NB4 (cell line): ENCODE measurements at places on chromosomes 5 and 9.

GRCh38 chr9:79107911-79108676 is 463.7 kb upstream of the TLE4 start:
- DNase-seq = no peak

DNA sequence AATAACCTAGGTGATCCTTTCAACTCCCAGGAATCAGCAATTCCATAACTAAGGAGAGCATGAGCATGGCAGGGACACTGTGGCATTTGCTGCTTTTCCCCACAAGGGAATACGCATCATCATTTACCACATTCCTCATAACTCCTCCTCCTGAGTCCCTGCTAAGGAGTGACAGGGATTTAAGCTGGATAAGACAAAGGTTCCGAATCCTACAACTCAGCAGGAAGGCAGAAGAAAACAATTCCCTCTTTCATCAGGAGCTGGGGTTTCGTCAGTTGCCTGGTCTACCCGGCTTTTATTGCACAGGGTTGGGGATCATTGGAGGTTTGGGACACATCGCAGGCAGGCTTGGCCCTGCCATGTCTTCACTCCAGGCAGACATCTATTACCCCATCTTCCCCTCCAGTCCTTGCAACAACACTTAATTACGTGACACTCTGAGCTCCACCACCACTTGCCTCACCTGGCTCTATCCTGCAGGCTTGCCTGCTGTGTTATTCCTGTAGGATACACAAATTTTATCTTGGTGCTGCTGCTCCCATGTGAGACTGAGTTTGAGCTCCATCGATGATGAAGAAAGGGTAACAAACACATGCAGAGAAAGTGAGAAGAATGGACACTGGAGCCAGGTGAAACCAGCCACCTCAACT is 563.0 kb upstream of the KLF4 start:
- DNase-seq = no peak

- DNase-seq = no peak
Measured at GRCh38 chr9:4082948-4083347, 216.9 kb downstream of the GLIS3 start.

DNA sequence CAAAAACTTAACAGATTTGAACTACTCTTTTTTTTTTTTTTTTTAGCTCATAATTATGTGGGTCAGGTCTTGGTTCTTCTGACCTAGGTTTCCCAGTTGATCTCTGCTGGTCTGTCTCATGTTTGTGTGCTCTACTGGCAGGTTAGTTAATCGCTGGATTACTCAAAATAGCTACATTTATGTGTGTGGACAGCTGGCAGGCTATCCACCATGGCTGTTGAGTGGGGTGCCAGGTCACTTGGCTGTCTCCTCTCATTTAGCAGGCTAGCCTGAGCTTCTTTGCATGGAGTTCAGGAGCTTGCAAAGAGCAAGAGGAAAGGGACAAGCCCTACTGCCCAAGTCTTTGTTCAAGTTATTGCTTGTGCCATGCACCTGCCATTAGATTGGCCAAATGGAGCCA is 9.3 kb downstream of the ADCY2 start:
- no peak for DNase-seq

GRCh38 chr9:111910428-111910827 is 13.8 kb downstream of the UGCG start:
- no peak for DNase-seq

DNA sequence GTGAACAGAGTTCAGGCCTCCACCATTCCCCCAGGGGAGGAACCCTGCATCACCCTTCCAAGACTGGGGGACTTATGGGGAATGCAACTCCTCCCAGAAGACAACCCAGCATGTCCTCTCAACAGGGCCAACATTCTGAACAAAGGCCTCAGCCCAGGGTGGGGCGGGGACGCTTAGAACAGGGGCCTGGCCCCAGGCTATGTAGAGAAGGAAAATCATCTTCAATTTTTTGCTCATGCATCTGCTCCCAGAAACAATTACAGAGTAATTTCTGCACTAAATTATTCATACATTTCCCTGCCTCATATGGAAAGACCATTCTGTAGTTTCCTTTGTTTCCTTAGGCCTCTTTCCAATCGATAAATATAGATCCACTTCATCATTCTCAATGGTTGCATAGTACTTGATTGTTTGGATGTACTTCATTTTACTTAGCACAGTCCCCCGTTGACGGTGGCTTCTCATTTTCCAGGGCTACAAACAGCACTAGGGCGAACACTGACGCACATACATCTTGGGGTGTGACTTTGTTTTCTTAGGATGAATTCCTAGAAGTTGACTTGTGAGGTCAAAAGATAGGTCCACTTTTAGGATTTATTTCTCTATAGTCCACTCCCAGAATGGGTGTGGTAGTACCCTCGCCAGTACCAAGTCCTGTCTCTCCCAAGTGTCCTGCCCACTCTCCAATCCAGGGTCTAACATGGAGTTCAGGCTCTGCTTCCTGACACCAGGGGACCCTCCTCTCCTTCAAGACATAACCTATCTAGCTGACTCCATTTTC is 27.2 kb upstream of the SMU1 start:
- no peak for DNase-seq

- no peak for DNase-seq
Measured at GRCh38 chr9:6905850-6906375, 148.1 kb downstream of the KDM4C start.

DNA sequence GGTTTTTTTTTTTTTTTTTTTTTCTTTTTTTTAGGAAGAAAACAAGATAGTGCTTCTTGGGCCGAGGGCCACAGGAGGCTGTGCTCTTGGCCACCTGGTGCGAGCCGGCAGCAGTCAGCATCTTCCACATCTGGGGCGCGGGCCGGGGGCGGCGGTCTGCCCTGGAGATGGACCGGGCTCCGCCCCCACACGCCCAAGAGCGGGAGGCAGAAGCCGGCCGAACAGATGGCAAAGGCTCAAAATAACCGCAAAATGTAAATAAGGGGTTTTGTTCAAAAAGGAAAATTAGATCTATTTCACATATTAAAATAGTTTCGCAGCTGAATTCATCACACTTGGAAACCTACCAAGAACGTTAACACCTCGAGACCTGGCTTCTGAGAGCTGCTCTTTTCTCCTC is 51.5 kb upstream of the UBAC1 start:
- no peak for DNase-seq

DNA sequence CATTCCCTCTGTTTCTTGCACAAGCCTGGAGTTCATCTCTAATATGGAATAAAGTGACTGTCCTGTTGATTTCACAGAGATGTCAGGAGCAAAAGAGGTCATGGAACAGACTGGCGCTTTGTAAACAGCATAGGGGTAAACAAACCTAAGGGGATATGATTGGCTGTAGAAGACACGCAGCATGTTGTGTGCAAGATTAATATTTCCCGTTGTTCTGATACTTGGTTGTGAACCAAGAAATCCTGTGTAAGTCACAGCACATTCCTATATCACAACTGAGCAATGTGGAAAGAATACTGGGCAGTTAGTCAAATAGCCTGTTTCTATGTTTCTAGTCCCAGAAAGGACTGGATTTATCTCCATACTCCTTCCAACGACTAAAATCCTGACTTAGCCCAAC is 3.2 kb downstream of the ADAMTS12 start:
- DNase-seq = no peak

- peak; percentile 46 for DNase-seq
Measured at GRCh38 chr5:102223542-102224477, 72.3 kb downstream of the SLCO4C1 start.

DNA sequence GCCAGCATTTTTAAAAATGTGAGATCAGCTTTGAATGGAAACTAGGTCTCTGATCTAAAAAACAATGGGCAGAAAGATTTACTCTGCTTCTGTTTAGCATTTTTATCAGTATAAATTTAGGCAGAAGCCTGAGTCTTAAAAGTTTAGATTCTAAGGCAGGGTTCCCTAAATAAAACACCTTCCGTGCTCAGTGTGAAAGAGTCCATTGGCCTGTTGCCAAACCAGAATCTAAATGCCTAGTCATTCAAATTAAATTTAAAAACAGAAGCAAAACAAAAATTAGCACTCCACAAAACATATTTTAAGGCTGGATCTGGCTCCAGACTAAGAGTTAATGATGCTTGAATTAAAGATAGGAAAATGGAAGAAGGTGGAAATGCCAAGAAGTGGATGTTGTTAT is 4.5 kb downstream of the TYRP1 start:
- no peak for DNase-seq

DNA sequence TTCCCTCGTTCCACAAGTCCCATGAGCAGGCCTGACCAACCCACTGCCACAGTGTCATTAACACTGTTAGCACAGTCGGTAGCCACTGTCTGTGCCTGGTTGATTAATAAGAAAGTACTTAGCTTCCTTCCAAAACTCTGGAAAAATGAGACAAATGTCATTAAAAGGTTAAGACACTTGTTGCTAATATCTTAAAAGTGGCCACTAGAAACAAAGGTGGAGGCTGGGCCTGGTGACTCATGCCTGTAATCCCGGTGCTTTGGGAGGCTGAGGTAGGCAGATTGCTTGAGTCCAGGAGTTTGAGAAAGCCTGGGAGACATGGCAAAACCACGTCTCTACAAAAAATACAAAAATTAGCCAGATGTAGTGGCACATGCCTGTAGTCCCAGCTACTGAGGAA is 194.0 kb downstream of the PDZD2 start:
- DNase-seq = no peak

GRCh38 chr9:135253305-135254004 is 166.0 kb downstream of the OLFM1 start:
- DNase-seq = peak; percentile 27

- no peak for DNase-seq
Measured at GRCh38 chr5:133117912-133118445, 66.2 kb downstream of the HSPA4 start.

DNA sequence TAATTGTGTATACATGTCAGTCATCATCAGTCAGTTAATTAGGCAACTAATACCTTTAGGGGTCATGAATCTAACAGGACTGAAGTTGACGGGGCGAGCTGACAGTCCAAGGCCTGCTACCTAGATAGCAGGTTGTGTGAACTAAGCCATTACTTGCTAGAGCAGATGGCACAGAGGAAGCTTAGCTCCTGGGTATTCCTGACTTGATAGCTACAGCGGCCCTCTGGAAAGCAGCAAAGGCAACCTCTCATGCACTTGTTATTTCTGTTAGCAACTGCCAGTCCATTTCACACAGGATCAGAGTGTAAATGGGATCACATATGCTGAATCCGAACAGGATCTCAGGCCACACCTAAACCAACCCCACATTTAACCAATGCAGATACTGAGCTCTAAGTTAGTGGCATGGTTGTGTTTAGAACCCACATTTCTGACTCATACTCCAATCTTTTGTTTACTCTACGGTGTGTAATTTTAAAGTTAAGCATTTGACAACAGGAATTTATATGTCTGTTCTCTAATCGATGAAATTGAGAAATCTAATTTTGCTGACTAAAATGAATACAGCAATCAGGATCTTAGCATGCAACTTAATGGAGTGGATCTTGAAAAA is 521.3 kb upstream of the ZNF608 start:
- no peak for DNase-seq

- no peak for DNase-seq
Measured at GRCh38 chr5:61953913-61954312, 352.1 kb upstream of the KIF2A start.

DNA sequence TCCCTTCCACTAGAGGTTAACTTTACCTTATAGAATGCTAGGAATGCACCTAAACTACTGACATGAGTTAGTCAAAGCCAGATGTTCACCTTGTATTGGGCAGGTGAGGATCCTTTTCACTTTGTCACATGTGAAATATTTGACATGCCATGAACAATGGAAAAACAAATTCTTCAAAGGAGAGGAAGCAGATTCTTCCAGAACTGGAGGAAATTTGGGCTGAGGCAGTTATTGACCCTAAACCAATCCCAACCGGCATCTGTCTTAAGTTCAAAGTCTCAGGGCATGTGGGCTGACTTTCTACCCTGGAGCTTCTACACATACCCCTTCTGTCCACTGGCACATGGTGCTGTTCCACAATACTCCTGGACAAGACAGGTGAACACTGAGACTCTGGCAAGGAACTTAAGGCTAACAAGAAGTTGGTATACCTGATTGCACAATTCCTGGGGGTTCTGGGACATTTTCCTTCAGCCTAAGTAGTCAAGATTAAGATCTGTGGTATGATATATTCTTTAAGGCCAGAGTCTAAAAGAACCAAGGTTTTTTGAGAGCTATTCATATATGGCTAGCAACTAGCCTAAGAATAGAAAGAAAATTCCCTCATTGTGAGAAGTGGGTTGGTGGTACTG is 2.6 kb downstream of the VLDLR start:
- DNase-seq = peak; percentile 33

DNA sequence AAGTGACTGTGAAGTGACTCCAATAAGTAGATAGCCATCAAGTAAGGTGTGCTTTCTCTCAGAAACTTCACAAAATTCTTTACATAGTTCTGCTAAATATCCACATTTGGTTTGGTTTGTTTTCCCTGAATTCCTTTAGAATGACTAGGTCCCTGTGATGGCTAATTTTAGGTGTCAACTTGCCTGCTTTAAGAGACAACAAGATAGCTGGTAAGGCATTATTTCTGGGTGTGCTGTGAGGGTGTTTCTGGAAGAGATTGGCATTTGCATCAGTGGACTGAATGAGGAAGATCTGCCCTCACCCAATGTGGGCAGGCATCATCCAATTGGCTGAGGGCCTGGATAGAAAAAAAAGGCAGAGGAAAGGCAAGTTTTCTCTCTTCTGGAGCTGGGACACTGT is 8.3 kb upstream of the PTBP3 start:
- no peak for DNase-seq

- DNase-seq = no peak
Measured at GRCh38 chr5:59193616-59194319, 610.9 kb downstream of the RAB3C start.

GRCh38 chr9:32340361-32340760 is 44.1 kb upstream of the ACO1 start:
- DNase-seq = no peak

DNA sequence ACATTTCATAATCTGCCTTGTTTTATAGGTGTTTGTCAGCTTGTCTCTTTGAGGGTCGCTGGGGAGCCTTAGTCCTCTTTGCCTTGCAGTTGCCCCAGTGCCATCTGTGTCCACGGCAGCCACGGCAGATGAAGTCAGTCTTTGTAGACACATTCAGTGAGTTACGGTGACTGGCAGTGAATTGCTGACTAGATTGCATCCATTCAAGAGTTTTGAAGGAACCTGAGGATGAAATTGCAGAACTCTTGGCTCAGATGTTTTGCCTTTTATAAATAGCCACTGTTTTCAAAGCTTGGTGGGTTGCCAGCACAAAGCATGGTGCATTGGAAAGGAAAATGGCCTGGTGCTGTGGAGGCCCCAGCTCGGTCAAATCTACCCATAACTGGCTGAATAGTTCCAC is 125.6 kb downstream of the TRIO start:
- DNase-seq = no peak

DNA sequence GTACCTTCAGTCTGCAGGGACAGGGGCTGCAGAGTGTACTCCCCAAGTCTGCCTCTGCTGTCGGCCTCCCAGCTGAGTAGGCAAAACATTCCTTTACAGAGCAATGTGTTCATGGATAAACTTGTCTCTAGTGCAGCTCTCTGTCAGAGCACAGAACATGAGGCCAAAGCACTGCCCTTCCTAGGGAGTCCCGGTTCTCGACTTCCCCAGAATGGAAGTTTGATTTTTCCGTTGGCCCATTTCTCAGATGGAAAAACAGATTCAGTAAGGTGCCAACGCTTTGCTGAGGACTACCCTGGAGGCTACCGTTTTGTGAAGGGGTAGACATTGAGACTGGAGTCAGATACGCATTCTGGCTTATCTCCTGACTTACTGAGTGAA is 422 bp upstream of the TRIM32 start:
- no peak for DNase-seq

- DNase-seq = no peak
Measured at GRCh38 chr5:178323961-178324360, 91.4 kb upstream of the PHYKPL start.
